ENCODE measurements at places on chromosomes 7 and 10. TPM values are rescaled to one million over a fixed set of nuclear protein-coding genes. Genes with fewer than 3 reads are reported as not detected.

GRCh38 chr7:919114-919442 lies 35.4 kb downstream of the ADAP1 start:
- DNase-seq: no peak

DNA sequence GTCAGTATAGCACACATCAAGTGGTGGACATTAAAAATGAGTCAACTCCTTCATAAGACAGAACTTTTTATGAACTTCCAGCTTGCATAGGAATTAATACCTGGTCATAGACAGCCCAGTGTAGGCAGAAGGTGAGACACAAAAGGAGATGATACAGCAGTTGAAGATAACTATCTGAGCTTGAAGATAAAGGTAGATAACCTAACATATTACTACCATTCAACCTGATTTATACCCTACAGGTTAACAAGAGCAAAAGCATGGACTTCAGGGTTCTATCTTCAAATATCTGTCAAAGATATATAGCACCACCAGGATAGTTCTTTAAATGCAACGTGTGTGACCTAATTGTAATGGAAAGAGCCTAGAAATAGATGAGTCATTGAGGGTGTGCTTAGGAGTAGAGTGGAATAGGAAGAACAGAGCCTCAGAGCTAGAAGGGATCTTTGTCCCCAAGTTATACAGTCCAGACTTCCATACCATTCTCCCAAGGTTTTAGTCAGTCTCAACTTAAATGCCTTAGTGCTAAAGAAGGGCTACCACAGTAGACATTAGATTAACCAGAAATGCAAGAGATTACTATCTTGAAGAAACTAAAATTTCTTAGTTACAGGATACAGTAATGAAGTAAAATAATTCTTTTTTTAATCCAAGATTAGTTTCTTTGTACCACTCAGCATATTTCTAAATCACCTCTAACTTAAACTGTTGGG lies 9.2 kb downstream of the ZNF800 start:
- no peak for DNase-seq

GRCh38 chr10:14822879-14823755 lies 14.7 kb downstream of the CDNF start:
- no peak for DNase-seq

GRCh38 chr7:106420210-106420609 lies 135.4 kb upstream of the NAMPT start:
- no peak for DNase-seq

DNA sequence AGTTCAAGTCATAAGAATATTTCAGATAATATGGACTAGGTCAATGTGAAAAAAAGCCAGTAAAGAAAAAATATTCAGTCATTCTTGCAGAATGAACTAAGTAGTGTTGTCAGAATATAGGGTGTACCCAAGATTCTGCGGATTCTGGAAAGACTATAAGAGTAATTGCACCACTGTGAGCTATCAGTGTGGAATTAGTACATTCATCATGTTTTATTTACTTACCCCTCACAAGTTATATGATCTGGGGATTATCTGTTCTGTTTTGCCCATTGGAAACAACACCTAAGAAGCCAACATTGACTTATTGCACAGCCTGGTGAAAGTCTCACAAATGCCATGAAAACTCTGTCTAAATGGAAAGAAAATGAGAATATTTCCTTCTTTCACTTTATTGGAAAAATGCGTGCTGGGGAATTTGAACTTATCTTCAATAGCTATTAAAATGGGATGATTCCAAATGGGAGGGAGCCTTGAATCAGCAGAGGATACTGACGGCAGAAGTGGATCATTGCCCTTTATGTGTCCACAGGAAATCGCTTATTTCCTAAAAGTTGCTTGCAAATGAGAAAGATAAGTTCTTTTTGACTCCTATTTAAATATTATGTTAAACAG lies 563.3 kb upstream of the POM121L12 start:
- no peak for DNase-seq

GRM3 gene
- polyA plus RNA-seq: not detected

INMT gene
- polyA plus RNA-seq: 34.5 TPM

GBX1 gene
- polyA plus RNA-seq: not detected

Measured in kidney (tissue), 22 donors.